ENCODE measurements at places on chromosomes 4 and X.
A peak's percentile ranks its signal among the peaks of the same experiment; 100 is the strongest.

GRCh38 chr4:37717576-37717975, 31.4 kb upstream of the RELL1 start:
- no peaks in the 10 kb centered on the region for H3K36me3 ChIP-seq
- peaks cover 12% of the 10 kb centered on the region for H3K27me3 ChIP-seq
- no peak for DNase-seq
- H3K4me1 ChIP-seq = peaks cover 3% of the 10 kb centered on the region

DNA sequence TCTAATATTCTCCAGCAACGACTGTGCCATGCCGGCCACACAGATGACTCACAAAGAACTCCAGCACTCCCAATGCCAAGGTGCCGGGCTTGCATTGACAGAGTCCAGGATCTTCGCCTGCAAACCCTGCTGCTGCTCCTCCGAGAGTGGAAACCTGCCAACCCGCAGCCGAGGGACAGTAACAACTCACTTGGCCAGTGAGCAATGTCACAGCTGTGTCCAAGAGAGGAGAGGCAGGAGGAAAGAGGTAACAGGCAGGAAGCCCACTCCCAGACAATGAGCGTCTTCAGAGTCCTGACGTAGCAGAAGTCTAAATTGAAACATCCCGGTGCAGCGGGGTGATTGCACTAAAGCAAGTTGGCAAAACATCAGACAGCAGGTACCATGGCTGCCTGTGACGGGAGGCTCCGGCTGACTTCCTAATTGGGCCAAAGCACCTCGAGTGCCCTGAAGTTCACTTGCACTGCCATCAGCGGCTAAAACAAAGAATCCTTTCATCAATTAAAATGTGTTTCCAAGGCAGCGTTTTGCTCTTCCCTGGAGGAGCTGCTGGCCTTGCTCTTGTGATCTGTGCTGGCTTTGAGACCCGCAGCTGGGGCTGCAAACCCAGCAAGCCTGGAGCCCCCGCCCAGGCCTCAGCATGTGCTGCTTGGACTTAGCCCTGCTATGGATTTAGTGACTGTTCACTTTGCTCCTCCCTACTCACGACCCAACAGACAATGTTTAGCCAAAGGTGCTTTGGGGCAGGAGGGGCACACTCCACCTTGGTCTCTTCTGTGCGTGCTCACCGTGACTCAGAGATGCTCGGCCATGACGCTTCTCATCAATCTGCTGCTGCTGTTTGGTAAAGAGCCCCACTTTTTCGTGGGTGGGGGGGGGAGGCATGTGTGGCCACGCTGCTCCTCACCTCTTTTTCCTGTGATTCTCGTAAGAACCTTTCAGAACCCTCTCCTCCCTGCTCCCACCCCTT, 36.5 kb downstream of the DCTD start:
- DNase-seq = no peak
- H3K4me1 ChIP-seq = no peaks in the 10 kb centered on the region
- peaks cover 68% of the 10 kb centered on the region for H3K36me3 ChIP-seq
- H3K4me3 ChIP-seq = no peak overlapping the region
- H3K27ac ChIP-seq = no peak overlapping the region

DNA sequence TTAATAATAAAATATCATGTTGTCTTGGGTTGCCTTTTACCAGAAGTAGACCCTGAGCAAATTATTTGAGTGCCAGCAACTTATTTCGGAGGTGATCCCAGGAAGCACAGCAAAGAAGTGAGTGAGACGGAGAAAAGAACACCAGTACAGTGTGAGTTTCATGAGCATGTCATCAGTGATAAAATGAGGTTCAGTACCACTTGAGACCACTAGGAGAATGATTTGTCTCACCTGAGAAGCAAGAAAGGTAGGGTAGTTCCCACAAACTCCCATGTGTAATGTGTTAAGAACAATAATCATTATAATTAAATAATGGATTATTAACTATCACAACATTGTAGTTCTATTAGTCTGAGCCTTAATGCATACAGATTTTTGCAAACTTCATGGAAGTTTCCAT, 112.8 kb upstream of the DMD start:
- H3K36me3 ChIP-seq = no peaks in the 10 kb centered on the region
- no peak overlapping the region for H3K4me3 ChIP-seq

- H3K4me3 ChIP-seq = no peak overlapping the region
- no peak overlapping the region for H3K27ac ChIP-seq
- DNase-seq = no peak
- no peaks in the 10 kb centered on the region for H3K27me3 ChIP-seq
These were observed 57.7 kb upstream of the ATXN3L start for GRCh38 chrX:13377550-13377934.

- no peak overlapping the region for H3K4me3 ChIP-seq
- no peaks in the 10 kb centered on the region for H3K27me3 ChIP-seq
- no peak overlapping the region for H3K27ac ChIP-seq
- no peaks in the 10 kb centered on the region for H3K4me1 ChIP-seq
- no peaks in the 10 kb centered on the region for H3K36me3 ChIP-seq
These were observed 2.6 kb downstream of the SLC25A31 start for GRCh38 chr4:127732623-127733328.

- H3K36me3 ChIP-seq = no peaks in the 10 kb centered on the region
- peaks cover 40% of the 10 kb centered on the region for H3K4me1 ChIP-seq
- H3K4me3 ChIP-seq = peak overlapping the region; percentile 52
- H3K27me3 ChIP-seq = no peaks in the 10 kb centered on the region
These were observed 275.5 kb downstream of the CFAP299 start for GRCh38 chr4:80610845-80611677.

DNA sequence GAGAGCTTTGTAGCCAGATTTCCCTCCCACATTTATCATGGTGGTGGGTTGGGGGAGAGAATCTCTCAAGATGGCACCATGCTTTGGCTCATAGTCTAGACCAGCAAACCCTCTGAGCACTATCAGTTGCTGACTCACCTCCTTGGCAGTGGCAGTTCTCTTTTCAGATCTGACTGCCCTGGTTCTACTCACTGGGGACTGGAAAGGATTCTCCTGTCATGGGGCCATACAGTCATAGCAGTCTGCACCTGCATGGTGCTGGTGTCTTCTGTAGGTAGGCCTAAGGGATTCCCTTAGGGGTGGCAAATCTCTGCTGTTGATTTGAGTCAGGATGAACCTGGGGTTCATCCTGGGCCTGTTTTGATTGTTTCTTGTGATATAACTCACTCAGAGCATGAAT, 2.6 kb downstream of the TEX13B start:
- no peaks in the 10 kb centered on the region for H3K4me1 ChIP-seq
- H3K36me3 ChIP-seq = no peaks in the 10 kb centered on the region
- DNase-seq = no peak

DNA sequence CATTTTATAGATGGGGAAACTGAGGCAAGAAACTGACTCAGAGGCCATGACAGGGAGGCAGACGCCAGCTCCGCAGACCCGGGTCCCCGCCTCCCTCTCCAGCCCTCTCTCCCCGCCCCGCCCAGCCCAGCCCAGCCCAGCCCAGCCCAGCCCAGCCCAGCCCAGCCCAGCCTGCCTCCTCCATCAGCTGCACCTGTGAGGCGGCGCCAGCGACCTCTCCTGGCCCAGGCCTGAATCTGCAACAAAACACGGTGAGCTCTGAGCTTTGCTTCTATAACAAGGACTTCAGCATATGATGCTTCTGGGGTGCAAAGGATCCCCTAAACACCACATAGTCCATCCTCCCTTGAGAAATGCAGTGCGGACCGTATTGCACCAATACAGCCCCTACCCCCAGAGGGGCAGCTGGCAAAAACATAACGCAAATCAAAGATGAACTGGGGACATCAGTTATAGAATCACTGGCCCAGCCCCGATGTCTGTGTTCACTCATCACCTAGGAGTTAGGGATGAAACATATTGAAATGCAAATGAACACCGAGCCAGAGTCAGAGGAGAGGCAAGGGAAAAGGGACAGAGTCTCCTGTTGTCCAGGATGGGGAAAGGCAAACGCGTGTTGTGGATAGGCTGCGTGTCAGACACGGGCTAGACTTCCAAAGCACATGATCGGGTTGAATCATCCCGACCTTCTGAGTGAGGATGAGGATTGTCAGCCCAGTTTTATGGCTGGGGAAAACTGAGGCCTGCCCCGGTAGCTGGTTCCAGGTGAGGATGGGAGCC, 216.1 kb upstream of the PSAPL1 start:
- peaks cover 20% of the 10 kb centered on the region for H3K27me3 ChIP-seq
- DNase-seq = no peak
- no peaks in the 10 kb centered on the region for H3K36me3 ChIP-seq
- no peak overlapping the region for H3K27ac ChIP-seq
- no peak overlapping the region for H3K4me3 ChIP-seq

DNA sequence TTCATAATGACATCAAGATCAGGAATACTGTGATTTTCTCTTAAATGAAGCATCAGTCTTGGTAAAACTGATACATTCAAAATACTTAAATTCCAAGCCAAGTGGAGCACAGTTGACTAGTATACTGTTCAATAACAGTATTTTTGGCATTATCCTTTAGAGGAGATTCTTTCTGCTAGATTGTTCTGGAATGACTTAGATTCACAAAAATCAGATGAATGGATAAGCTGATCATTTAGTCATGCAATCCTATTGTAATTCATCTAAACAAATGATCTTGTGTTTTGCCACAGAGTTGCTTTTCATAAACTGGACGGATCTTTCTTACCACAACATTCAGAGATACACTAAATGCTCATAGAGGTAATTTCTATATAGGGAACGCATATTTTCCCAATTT, 232.0 kb downstream of the CXXC4 start:
- DNase-seq = no peak
- no peaks in the 10 kb centered on the region for H3K27me3 ChIP-seq
- H3K4me1 ChIP-seq = no peaks in the 10 kb centered on the region
- H3K4me3 ChIP-seq = no peak overlapping the region

GRCh38 chr4:15149839-15150592, 147.7 kb downstream of the CPEB2 start:
- no peaks in the 10 kb centered on the region for H3K4me1 ChIP-seq
- H3K27me3 ChIP-seq = no peaks in the 10 kb centered on the region
- H3K27ac ChIP-seq = no peak overlapping the region
- no peak overlapping the region for H3K4me3 ChIP-seq
- H3K36me3 ChIP-seq = no peaks in the 10 kb centered on the region

DNA sequence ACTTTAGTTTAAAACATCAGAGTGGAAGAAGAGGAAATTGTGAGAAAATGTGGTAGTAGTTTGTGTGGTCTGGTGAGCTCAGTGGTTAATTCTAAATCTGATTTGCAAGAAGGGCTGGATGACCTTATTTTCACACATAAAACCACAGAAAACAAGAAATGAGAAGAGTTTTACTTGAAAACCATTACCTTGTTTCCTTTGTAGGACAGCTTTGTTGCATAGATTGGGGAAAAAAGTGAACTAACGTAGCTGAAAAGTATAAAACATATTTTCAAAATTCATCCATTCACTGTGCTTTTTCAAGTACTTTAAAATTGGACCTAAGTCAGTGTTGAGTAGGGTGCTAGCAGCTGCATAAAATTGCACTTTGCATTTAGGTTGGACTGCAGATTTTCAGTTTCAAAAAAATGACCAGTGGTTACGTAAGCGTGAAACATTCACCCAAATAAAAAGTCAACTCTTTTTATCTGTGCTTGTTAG, 211.3 kb downstream of the ARHGAP10 start:
- peaks cover 4% of the 10 kb centered on the region for H3K27me3 ChIP-seq
- H3K4me1 ChIP-seq = peaks cover 18% of the 10 kb centered on the region
- no peaks in the 10 kb centered on the region for H3K36me3 ChIP-seq
- DNase-seq = no peak
- no peak overlapping the region for H3K4me3 ChIP-seq

- peaks cover 8% of the 10 kb centered on the region for H3K4me1 ChIP-seq
- H3K36me3 ChIP-seq = no peaks in the 10 kb centered on the region
- H3K27ac ChIP-seq = no peak overlapping the region
- peak overlapping the region; percentile 55 for H3K4me3 ChIP-seq
These were observed 758 bp downstream of the IQSEC2 start for GRCh38 chrX:53280331-53281320.

DNA sequence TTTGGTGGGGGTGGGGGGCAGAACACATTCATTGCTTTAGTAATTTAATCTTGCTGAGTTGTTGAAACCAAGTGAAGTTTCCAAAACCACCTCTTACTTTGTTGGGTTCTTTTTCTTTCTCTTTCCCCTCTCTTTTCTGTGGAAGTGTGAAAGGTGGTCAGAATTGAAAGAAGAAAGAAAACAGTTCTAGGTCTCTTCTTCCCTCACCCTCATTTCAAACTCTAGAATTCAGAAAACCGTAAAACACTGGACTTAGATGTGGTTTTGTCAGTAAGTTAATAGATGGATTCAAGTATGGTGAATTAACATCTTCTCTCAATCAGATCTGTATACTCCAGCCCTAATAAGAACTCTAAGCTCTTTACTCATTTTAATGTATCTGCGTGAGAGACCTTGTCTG, 23.7 kb downstream of the PLP1 start:
- no peaks in the 10 kb centered on the region for H3K27me3 ChIP-seq
- no peaks in the 10 kb centered on the region for H3K4me1 ChIP-seq
- H3K36me3 ChIP-seq = no peaks in the 10 kb centered on the region
- H3K4me3 ChIP-seq = no peak overlapping the region
- DNase-seq = no peak

DNA sequence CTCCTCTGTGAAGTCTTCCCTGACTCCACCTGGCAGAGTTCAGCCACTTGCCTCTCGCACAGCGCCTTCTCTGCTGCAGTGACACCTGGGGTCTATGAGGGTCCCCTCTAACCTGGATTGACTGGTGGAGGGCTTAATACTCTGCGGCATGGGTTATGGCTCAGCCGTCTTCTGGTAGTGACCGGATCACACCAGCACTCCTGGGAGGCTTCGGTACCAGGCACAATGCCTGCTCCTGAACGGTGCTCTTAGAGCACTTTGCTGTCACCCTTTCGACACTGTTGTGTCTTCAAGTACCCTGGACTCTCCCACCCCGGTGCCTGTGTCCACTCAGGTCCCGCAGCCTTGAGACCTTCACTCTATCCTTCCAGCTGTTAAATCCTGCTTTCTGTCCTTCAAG, 50.0 kb downstream of the C4orf50 start:
- no peaks in the 10 kb centered on the region for H3K4me1 ChIP-seq
- no peaks in the 10 kb centered on the region for H3K36me3 ChIP-seq
- DNase-seq = no peak
- no peak overlapping the region for H3K27ac ChIP-seq
- no peak overlapping the region for H3K4me3 ChIP-seq

- H3K27me3 ChIP-seq = no peaks in the 10 kb centered on the region
- no peak overlapping the region for H3K4me3 ChIP-seq
- H3K27ac ChIP-seq = no peak overlapping the region
- no peaks in the 10 kb centered on the region for H3K4me1 ChIP-seq
- no peaks in the 10 kb centered on the region for H3K36me3 ChIP-seq
These were observed 173.8 kb upstream of the MID1 start for GRCh38 chrX:10794203-10794630.

DNA sequence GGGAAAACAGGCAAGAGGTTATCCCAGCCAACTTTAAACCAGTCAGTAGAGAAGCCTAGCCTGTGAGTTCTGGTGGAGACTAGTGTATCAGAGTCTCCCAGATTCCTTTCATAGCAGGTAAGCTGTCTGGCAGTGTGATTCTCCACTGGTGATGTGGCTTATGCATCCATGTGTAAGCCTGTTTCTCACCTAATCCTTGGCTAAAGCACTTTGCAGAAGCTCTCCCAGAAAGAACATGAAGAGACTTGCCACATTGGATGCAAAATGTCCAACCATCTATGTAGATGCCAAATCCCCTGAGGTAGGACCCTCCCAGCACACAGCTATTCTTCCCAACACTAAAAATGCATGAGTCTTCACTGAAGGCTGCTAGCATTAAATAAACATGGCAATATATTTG, 111.7 kb downstream of the CHRNA9 start:
- H3K4me1 ChIP-seq = peaks cover 3% of the 10 kb centered on the region
- peaks cover 4% of the 10 kb centered on the region for H3K36me3 ChIP-seq
- H3K27me3 ChIP-seq = no peaks in the 10 kb centered on the region
- no peak overlapping the region for H3K27ac ChIP-seq
- DNase-seq = no peak
